SK-N-SH treated with all-trans-retinoic acid at 6 μM for 48 hours (cell line): ENCODE measurements at places on chromosomes 13 and 19.

GRCh38 chr13:113225515-113225914, 16.1 kb downstream of the CUL4A start:
- ATAC-seq, result no peak

- no peak for ATAC-seq
These were observed 482.0 kb downstream of the PCDH20 start for GRCh38 chr13:60933638-60934037.

GRCh38 chr13:34826432-34826831, 115.6 kb upstream of the NBEA start:
- no peak for ATAC-seq

GRCh38 chr13:47454986-47455385, 546.1 kb downstream of the SUCLA2 start:
- no peak for ATAC-seq

GRCh38 chr19:7902796-7903243, 857 bp upstream of the MAP2K7 start:
- ATAC-seq, result no peak

- no peak for ATAC-seq
These were observed 663 bp upstream of the SMAD9 start for GRCh38 chr13:36920616-36921185.

- no peak; the same call in 2 of the 3 replicates for ATAC-seq
These were observed 11.2 kb downstream of the SLC1A5 start for GRCh38 chr19:46776927-46777911.
